ENCODE measurements at places on chromosomes 1 and 21.
A peak's percentile ranks its signal among the peaks of the same experiment; 100 is the strongest.

DNA sequence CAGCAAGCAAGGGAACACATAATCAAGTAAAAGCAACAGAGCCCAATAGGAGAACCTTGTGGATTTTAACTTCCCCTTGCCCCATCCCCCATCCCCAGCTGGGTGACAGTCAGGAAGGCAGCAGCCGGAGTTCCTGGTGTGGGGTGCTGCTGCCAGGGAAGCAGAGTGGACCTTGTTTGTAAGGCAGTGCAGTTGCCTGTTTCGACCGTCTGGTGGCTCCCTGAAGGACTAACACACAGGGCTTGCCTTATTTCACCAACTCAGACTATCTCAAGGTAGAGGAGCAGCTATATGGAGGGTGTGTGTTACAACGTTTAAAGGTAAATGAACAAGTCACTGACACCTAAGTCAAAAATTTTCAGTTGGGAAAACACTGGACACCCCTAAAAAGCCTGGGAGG is 6.6 kb downstream of the KRTAP10-8 start:
- DNase-seq, result no peak

DNA sequence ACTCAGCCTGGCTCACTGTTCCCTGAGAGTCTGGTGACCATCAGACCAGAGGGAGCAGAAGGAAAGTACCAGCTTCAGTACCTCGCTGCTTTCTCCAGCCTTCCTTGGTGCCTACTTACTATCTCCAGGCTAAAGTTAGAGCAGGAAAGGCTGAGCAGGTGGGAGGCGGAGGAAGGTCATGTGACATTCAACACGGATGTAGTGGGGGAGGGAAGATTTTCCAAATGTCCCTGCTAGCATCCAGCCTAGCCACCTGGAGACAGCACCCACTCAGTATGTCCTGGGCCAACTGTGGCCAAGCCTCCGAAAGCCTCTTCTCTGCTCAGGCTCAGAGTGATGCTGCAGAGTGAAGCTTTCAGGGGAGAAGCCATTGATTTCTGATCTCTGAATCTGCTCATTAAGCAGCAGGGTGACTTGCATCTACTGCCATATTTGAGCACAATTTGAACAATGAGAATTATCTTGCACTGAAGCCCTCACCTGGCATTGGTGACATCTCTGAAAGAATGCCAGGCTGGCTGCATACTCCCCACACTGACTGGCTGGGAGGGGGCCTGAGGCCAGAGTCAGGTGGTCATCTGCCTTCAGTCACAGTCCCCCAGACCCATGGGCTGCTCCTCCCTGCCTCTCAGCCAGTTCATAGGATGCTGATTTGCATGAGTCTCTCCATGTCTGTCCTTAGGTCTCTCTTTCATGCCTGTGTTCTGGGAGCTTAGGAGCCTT is 86.2 kb downstream of the KCND3 start:
- no peak for DNase-seq

DNA sequence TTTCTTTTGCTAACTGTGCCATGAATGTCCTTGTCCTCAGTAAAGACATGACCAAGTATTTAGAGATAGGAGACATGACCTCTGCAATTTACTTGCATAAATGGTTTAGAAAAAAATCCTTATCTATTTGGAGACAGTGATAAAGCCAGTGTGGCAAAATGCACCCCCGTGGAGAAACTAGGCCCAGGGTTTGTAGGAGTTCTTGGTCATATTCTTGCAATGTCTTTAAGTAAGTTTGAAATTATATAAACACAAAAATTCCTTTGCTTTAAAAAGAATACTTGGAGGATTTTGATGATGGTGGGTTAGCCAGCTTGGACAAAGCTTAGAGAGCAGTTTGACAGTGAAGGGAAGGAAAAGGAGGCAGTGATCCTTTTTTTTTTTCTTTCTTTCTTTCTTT is 101.9 kb upstream of the SLC45A1 start:
- no peak for DNase-seq

GRCh38 chr1:168146160-168146539 is 9.4 kb upstream of the GPR161 start:
- DNase-seq, result no peak

DNA sequence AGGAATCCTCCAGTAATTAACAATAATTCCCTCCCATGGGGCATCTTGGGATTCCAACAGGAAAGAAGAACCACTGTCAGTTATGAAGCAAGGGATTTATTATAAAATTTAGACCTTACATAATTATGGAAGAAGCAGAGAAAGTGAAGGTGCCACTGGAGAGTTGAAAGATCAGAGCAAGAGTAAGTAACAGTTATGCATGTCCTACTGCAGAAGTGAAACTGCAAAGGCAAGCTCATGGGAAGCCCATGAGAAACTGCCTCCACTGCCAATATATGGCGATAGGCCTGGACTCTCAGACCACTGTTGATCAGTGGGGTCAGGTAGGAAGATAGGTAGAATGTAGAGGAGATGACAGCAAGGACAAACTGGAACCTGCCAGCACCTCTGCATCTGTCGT is 123.6 kb upstream of the ZNF648 start:
- no peak for DNase-seq

DNA sequence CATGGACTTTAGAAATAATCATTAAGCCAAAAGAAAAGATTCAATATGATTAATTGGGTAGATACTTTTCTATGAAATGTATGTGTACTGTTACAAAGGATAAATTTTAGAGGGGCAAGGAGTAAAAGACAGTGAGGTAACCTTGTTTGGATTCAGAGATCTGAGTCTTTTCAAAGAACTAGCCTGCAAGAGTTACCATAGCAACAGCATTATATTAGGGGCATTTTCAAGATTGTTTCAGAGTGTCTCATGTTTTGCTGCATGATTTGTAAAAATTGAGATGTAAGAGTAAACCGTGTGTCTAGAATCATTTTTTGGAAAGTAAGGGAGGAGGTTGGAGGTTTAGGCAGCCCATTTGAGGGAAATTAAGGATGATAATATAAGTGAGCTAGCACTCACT is 70.6 kb upstream of the KIAA1614 start:
- no peak for DNase-seq

GRCh38 chr1:78304761-78305160 is 186.0 kb upstream of the PTGFR start:
- no peak for DNase-seq

GRCh38 chr1:61092642-61093041 is 10.3 kb downstream of the NFIA start:
- DNase-seq, result no peak

DNA sequence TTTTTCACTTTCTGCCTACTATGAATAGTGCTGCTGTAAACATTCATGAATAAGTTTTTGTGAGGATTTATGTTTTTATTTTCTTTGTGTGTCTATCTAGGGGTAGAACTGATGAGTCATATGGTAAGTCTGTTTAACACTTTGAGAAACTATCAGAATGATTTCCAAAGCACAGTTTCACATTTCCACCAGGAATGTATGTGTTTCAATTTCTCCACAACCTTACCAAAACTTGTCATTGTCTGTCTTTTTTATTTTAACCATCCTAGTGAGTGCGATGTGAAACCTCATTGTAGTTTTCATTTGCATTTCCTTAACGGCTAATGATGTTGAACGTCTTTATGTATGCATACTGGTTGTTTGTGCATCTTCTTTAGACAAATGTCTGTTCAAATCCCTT is 23.5 kb downstream of the RNASEL start:
- no peak for DNase-seq

DNA sequence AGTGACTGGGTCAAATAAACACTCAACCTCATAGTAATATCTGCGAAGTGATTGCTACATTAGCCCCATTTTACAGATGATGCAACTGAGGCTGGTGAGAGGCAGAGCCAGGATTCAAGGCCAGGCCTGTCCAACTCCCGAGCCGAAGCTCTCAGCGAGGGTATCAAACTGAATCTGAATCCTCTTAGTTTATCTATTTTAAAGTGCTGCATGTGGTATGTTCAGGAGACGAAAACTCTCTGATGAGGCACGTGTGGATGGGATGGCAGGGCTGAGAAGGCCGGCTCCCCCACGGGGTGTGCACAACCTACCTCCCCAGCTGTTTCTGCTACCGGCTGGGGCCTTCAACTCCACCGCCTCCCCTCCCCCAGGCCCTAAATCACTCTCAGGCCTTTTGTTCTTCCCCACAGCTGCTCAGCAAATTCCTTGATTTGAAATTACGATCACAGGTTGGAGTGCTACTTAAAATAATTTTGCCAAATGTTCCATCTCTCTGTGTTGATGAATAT is 171.8 kb downstream of the TOMM20 start:
- DNase-seq, result no peak

DNA sequence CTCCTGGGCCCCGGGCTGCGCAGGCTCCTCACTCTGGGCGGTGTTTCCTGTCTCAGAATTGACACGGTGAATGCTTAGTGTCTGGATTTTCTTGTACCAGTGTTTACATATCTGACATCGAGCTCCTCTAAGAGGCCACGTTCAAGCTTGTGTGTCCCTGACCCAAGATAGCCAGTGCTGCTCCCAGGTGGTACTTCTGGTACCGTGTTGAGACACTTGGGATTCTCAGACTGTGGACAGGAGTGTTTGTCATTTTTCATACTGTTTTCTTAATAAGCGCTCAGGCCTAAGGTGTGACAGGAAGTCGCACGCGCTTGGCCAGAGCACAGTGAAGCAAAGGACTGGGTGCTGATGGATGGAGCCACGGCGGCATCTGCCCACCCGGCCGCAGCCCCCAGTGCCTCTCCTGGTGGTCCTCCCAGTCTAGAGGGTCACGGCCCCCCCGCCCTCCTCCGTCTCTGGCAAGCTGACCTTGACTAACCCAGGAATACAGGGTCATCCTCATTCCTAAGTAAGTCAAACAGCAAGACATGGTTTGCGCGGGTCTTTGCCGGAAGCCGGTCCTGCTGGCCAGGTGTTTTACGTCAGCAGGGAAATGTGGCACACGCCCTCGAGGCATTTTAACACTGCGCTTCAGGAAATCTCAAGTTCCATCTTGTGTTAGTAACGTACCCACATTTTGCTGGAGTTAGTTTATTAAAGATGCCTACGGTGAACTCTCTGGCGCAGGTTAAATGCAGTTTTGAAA is 8.0 kb downstream of the PEX10 start:
- no peak for DNase-seq

- no peak for DNase-seq
These were observed 424.8 kb upstream of the PLXNA2 start for GRCh38 chr1:208668991-208669390.

- no peak for DNase-seq
These were observed 32.2 kb downstream of the ETS2 start for GRCh38 chr21:38837806-38838461.

DNA sequence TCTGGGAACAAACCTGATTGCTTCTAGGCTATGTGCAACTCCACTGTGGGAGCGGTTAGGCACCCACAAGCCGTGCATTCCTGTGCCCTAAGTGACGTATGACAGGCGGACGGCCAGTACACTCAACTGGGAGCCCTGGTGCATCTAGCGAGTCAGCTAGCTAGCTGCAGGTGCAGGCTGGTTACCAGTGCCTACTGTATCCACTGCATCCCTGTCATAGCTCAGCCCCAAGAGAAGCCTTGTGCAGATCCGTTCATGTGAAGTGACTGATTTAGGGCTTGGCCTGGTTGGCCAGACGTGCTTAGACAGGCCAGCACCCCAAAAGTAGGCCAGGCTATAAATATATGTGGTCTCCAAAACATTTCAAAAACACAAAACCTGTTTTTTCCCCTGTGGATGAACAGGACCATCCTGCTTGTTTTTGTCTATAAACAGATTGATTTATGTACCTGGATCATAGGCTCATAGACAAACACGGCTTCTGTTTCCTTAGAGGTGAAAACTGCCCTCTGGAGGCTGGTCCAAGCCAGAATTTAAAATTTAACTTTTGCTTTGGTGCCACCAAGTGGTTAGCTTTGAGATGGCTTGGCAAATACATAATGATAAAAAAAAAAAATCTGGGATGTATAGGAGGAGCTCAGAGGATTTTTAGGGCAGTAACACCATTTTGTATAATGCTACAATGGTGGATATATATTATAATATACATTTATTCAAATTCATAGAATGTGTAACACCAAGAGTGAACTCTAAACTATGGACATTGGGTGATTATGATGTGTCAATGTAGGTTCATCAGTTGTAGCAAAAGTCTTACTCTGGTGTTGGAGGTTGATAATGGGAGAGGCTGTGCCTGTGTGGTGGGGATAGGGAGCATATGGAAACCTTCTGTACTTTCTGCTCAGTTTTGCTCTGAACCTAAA is 68.5 kb downstream of the GIPC2 start:
- peak; percentile 28 for DNase-seq

GRCh38 chr1:228863776-228864175 is 128.5 kb downstream of the RHOU start:
- DNase-seq, result no peak

- no peak for DNase-seq
These were observed 7.0 kb downstream of the IL12RB2 start for GRCh38 chr1:67314696-67315095.

DNA sequence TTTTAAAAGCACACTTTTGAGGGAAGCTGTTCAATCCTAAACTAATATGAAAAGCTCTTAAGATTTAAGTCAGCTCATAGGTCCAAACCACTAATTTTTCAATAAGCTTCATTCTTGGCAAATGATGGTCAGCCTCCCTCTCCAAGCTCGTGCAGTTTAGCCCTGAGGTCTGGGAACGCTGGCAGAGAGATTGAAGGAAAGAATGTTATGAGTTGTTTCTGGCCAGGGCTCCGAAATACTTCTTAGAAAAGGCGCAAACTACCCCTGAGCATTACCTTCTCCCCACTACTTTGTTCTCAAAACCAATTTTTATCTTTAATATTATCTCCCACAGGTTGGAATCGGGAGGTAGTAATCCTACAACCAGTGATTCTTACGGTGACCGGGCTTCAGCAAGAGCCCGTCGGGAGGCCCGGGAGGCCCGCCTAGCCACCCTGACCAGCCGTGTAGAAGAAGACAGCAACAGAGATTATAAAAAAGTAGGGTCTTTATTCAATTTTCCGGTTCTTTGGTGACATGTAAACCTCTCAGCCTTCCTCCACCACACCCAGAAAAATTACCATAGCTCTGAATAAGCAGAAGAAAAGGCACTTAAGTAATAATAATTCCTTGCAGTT is 147.7 kb downstream of the SYT2 start:
- no peak for DNase-seq

GRCh38 chr1:242828199-242828598 is 303.7 kb upstream of the PLD5 start:
- DNase-seq, result no peak

Data from GM18507 (cell line).